ENCODE measurements at places on chromosomes 16 and 17.

- DNase-seq = no peak
Observed at GRCh38 chr16:49409121-49409520, 35.5 kb downstream of the C16orf78 start.

DNA sequence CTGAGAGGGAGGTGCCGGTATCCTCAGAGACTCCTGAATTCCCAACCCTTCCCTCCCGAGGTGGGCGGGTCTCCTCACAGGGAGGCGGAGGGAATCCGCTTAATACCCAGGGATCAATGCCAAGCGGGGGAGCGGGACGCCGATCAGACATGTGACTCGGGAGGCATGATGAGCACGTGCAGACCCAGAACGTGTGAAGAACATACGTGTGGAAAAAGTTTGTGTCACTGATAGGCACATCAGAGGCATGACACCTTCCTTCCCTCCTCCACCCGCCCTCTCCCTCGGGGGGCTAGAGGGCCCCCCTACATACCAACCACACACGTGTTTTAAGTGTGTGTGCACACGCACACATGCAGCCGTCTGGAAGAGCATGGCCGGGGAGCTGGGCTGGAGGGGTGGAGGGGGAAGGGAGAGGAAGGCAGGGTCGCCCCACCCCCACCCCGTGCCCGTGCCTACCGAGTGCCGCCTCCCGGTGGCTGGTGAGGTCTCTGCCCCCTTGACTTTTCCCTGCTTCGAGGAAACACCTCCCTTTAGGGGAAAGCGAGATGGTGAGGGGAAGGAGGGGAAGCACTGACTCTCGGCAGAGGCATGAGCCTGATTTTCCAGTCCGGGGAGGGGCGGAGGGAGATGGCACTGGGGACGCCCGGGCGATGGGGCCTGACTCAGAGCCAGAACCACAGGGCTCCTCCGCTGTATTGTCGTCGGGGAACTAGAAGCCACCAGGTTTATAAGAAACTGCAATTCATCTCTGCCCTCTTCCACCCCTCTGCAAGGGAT lies 12.1 kb upstream of the TBX21 start:
- no peak for DNase-seq

DNA sequence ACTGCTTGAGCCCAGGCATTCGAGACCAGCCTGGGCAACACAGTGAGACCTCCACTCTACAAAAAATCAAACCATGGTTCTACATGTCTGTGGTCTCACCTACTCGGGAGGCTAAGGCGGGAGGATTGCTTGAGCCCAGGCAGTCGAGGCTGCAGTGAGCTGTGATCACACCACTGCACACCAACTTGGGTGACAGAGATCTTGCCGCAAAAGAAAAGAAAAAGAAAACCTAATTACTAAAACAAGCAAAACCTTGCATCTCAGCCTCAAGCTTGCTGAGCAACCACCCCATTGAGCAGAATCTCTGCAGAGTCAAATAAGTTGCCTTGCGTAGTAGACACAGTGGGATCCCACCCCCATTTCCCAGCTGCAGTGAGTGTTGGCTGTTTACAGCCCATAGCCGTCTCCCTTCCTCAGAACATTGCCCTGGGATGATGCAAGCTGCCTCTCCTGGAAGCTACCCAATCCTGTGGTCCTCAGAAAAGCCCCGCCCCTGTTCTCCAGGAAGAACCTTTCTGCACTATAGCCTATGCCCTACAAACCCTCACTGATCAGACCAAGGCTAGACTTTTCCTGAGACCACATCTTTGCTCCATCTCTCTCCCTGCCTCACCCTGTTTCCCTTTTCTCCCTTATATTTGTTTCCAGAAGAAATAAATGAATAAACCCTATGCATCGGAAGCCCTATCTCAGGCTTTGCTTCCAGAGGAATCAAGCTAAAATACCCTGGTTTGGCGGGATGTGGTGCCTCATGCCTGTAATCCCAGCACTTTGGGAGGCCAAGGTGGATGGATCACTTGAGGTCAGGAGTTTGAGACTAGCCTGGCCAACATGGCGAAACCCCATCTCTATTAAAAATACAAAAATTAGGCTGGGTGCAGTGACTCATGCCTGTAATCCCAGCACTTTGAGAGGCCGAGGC lies 16.7 kb upstream of the ERN2 start:
- DNase-seq = peak; percentile 64

DNA sequence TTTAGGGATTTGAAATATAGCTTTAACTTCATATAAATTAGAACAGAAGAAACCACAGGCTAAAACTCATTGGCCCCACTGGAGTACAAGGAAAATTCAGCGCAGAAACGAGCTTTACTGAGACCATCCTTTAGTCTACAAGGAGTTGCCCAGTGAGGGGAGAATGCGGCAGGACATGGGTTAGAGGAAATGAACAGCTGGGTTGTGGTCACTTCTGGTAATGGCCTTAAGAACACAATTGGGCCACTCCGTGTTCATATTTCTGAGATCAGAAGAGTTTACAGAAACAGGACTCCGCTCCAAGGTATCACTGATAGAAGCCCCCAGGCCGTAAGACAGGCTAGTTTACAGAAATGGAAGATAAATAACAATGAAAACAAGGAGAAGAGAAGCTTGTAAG lies 188.3 kb downstream of the ZFHX3 start:
- DNase-seq = no peak

Measured in HAP-1 (cell line).